Cerebellar nuclear complex (tissue), 1 donor: ENCODE measurements at places on chromosomes 2 and 18.

DNA sequence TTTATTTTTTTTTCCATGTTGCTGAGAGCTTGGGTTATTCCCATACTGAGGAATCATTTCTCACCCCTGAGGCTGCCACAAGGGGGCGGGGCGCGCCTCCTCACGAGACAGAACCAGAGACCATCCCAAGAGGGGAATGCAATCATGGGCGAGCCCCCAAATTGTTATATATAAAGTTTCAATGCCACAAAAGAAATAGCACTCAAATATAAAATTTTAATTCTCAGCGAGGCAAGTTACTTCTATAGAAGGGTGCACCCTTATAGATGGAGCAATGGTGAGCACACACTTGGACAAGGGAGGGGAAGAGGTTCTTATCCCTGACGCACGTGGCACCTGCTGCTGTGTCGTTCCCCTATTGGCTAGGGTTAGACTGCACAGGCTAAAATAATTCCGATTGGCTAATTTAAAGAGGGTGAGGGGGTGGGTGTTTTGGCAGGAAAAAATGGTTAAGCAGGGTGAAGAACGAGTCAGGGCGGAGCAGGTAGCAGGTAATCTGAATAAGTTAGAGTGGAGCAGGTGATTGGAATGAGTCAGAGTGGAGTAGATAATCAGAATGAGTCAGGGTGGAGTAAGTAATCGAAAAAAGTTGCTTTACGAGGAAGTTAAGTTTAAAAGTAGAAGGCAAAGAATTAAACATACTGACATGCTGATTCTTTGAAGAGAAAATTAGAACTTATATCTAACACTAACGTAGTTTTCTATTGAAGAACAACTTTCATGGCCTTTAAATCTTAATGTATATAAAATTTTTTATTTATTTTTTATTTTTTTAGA lies 177.5 kb downstream of the MTCL1 start:
- DNase-seq = no peak

DNA sequence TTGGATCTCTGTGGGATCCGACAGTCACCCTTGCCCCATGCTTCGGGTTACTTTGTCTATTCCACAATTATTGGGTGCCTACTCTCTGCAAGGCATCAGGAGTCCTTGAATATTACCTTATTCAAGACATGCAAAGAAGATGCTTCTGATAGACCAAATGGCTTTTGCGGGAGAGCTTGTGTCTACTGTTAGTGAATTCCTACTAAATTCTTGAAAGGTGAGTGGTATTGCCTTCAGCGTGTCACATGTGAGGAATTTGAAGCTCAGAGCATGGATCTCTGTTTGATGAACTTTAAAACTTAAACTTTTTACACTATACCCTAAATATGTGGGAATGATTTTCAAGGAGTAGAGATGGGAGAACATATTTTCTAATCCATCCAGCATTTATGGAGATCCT lies 184.4 kb downstream of the LTBP1 start:
- DNase-seq = no peak

DNA sequence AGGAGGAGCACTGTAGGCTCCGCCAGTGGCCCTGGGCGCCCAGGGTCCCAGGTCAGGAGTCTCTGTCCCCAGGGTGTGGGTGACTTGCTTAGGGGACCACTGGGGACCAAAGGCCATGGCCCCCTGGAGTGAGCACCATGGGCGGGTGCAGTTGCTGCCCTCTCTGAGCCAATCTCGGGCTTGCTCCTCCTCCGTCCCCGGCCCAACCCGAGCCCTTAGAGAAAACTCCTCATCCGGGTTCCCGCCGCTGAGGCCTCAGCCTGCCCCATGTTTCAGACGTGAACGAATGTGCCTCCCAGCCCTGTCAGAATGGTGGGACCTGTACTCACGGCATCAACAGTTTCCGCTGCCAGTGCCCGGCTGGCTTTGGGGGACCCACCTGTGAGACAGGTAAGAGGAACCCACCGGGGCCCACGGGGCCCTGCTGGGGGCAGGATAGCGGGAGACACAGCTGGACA lies 38.6 kb downstream of the SNED1 start:
- DNase-seq = no peak

GRCh38 chr18:26456070-26456491 lies 92.3 kb downstream of the KCTD1 start:
- DNase-seq = no peak

DNA sequence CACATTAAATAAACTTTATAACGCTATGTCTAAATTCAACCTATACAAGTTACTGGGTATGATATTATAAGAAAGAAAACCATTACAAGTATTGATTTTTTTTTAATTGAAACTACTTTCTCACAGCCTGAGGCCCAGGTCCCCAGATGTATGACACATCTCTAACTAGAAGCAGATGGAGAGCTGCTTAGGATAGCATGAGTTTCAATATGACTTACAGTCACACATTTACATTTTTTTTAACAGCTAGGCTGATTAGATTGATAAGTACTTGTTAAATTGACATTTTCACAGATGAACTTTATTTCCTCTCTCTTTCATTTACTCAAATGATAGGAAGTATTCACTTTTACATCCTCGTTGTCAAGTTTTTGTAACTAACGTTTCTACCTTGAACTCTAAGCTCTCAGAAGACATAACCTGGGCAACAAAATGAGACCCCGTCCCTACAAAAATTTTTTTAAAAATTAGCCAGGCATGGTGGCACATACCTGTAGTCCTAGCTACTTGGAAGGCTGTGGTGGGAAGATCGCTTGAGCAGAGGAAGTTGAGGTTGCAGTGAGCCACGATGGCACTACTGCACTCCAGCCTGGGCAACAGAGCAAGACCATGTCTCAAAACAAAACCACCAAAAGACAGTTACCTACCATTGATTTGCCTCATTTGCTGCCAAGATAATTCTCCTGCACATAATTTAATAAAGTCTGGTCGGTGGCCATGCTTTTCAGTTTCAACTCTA lies 52.4 kb downstream of the STK39 start:
- DNase-seq = no peak

- no peak for DNase-seq
Measured at GRCh38 chr2:10783421-10783820, 29.2 kb downstream of the PDIA6 start.

- DNase-seq = no peak
Measured at GRCh38 chr2:215698566-215698965, 262.7 kb upstream of the FN1 start.

GRCh38 chr2:214730248-214730647 lies 79.2 kb downstream of the BARD1 start:
- DNase-seq = no peak

DNA sequence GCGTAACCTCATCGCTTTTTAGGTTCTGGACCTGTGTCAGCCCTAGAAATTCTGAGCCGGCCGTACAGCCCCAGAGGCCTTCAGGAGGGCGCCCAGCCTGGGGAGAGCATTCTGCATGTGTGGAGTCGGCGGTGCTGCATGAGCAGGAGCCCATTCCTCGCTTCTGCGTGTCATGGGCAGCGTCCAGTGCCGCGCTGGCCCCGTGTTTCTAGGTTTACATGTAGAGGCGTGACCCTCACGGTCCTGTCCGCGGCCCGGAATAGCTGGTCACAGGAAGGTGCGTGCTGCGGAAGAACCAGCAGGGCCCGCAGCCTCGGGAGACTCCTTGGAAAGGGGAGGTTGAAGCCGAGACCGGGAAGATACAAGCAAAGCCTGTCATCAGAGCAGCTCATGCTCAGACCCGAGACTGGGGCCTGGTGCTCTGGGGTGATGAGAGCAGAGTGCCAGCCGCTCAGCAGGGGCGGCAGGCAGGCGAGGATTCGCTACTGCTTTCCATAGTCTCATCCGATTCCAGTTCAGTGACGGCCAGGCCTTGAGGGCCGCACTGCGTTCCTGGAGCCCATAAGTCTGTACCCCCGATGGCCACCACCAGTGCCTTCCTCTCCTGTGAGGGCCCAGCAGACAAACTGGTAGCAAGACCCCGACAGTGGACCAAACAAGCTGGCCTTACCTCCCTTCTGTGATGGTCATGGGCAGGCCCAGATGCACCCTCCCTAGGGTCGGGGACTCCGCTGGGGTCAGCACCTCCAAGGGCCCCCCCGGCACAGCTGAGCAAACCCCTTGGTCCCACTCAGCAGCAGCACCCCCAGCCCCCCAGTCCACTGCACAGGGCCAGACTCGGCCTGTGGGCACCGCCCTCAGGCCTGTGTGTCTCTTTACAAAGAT lies 15.6 kb upstream of the NFATC1 start:
- DNase-seq = no peak

DNA sequence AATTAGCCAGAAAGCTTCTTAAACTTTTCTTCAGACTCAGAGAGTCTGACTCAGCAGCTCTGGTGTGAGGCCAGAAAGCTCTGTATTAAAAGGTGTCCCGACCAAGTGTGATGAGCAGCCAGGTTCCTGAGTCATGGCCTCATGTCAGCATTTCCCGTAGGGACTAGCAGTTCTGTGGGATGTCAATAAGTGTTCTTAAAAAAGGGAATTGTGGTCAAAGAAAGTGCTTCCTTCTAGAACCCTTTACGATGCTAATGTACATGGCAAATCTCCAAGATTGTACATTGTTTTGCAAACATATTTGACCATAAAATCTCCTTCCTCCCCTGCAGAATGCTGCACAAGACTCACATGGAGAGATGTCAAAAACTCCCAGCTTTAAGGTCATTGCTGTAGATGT lies 80.1 kb downstream of the PLA2R1 start:
- DNase-seq = no peak

GRCh38 chr2:231321021-231321420 lies 74.5 kb upstream of the B3GNT7 start:
- DNase-seq = no peak

GRCh38 chr18:36199691-36200295 lies 12.5 kb downstream of the MOCOS start:
- DNase-seq = no peak

- DNase-seq = no peak
Measured at GRCh38 chr18:79438089-79438897, 42.6 kb downstream of the NFATC1 start.

GRCh38 chr2:116737951-116738350 lies 1076.5 kb upstream of the DDX18 start:
- DNase-seq = no peak

GRCh38 chr18:58979615-58980014 lies 114.9 kb downstream of the ZNF532 start:
- DNase-seq = no peak

DNA sequence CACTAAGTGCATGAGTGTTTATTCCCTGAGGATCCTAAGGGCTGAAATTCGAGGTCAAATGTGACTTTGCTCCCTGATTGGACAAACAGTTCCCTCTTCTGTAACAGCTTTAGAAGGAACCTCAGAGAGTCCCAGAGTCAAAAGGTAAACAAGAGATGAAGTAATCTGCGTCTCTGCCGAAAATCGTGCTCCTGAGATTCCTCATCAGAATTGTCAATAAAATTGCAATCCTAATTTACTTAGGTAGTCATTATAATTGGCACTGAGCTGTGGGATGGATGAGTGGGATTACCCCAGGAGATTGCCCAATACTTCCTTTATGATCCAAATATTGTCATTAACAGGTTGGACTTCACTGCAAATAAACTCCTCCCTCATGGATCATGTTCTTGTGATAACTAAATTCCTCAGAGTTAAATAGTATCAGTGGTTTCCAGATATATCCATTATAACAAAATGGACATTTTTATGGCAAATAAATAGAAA lies 907 bp upstream of the SUCLG1 start:
- no peak for DNase-seq

GRCh38 chr2:119393971-119394748 lies 27.4 kb downstream of the DBI start:
- no peak for DNase-seq

DNA sequence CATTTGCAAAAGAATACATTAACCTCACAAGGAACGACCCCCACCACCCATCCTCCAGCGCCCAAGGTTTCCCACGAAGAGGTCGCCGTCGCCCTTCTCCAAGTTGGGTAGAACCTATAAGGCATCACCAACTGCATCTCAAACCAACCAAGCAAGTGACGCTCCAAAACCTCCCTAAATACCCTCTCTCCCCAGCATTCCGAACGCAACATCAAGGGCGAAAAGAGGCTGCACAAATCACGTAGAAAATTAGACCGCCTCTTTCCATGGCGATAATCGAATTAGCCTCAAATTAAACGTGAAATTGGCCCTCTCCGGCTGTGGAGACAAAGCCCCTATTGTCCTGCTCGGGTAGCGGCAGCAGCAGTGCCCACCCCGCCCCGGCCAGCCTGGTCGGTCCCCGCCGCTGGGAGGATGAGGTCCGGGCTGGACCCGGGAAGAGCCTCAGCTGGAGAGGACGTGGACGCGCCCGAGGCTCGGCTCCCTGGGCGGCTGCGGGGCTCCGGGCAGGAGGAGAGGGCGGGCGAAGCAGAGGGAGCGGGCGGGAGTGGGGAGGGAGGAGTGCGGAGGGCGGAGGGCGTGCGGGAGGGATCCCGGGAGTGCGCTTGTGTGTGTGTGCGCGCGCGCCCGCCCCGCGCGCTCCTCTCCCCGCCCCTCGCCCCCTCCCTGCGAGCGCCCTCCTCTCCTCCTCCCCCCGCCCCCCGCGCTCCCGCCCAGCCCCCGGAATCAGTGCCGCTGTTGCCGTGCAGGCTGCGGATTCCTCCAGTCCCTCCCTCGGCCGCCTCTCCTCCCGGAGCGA lies at the start of gene SPTBN1:
SPTBN1 (plus strand) TSS at position 765 of the 799 bp plus-strand sequence. CDS start 70,092 bp downstream, outside the sequence.
- peak; percentile 73 for DNase-seq

- DNase-seq = no peak
Measured at GRCh38 chr2:229237270-229237669, 33.8 kb downstream of the PID1 start.

DNA sequence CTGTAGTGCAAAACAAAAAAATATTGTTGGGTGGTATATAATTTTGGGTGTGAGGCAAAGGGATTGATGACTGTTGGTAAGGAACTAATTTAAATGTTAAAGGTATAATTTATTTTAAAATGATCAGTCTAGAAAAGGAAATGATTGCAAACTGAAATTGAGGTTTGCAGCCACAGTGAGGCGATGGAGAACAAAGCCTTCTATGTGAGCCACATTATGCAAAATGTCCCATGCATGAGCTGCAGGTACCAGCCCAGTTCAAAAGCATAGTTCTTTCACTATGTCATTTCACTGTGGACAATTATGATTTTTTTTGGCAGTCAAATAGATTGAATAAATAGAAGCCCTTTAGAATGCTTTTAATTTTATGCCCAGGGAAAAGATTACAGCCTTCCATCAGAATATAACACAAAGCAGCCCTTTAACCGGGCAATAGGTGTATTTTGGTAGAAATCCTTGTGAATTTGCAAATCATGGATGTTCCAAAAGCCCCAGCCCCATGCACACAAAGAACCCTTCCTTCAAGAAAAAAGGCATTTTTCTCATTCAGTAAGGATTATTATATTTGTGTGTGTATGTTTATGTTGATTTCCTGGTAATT lies 1.7 kb downstream of the MAP2 start:
- DNase-seq = no peak
